ENCODE measurements at places on chromosomes 1 and 21. TPM values are rescaled to one million over a fixed set of nuclear protein-coding genes. Genes with fewer than 3 reads are reported as not detected.

AKT3 gene
- 64.5 TPM for total RNA-seq

POGK gene
- total RNA-seq = 41.6 TPM

SPATA45 gene
- 0.65 TPM for total RNA-seq

OVAAL gene
- total RNA-seq = not detected

HOOK1 gene
- 1.7 TPM for total RNA-seq

ZNF683 gene
- total RNA-seq = not detected

BLACAT1 gene
- total RNA-seq = 2.2 TPM

PRELP gene
- total RNA-seq = 0.07 TPM

ZNF695 gene
- 1.5 TPM for total RNA-seq

GNL2 gene
- 55.4 TPM for total RNA-seq

PTGS2 gene
- 2.5 TPM for total RNA-seq

NCF2 gene
- total RNA-seq = 4.3 TPM

RGS8 gene
- total RNA-seq = 0.12 TPM

ARHGEF16 gene
- 4.1 TPM for total RNA-seq
